ENCODE measurements at places on chromosomes 13 and 19. TPM values are rescaled to one million over a fixed set of nuclear protein-coding genes. Genes with fewer than 3 reads are reported as not detected.

KXD1 gene
- total RNA-seq: 99.2 TPM

DNA sequence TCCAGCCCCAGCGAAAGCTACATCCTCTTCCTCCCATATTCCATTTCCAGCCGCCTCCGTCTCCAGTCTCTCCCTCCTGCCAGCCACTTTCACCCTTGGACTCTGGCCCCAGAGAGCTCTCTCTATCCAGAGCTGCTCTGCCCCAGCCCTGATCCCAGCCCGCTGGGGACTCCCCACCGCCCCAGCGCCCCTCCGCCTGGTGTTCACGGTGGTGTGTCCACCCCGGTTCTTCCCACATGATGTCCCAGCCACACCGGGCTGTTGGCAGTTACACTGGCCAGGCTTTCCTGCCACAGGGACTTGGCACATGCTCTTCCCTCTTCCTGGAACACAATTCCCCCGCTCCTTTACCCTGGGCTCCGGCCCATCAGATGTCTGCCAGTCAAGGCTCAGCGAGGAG is 11.3 kb upstream of the EMC10 start:
- no peak for DNase-seq

GRCh38 chr13:90089051-90089450 is 1258.4 kb upstream of the MIR17HG start:
- no peak for DNase-seq

TMC4 gene
- total RNA-seq: not detected

CCL25 gene
- total RNA-seq: not detected

PRSS57 gene
- total RNA-seq: not detected

DNA sequence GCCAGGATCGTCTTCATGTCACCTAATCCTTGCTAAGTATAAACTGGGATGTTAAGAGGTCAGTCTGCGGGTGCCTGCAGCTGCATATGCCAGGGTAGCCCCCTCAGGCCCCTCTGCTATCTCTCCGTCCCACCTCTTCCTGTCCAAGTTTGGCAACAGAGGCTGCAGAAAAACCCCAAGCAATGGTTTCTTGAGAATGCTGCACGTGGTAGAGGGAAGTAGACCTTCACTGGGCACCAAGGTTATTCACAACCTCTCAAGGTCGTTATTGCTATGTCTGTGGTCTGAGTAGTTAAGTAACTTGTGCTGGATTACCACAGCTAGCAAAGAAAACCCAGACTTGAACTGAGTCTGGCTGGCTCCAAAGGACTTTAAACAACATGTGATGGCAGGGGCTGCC is 77.9 kb upstream of the XPO4 start:
- no peak for DNase-seq

DNA sequence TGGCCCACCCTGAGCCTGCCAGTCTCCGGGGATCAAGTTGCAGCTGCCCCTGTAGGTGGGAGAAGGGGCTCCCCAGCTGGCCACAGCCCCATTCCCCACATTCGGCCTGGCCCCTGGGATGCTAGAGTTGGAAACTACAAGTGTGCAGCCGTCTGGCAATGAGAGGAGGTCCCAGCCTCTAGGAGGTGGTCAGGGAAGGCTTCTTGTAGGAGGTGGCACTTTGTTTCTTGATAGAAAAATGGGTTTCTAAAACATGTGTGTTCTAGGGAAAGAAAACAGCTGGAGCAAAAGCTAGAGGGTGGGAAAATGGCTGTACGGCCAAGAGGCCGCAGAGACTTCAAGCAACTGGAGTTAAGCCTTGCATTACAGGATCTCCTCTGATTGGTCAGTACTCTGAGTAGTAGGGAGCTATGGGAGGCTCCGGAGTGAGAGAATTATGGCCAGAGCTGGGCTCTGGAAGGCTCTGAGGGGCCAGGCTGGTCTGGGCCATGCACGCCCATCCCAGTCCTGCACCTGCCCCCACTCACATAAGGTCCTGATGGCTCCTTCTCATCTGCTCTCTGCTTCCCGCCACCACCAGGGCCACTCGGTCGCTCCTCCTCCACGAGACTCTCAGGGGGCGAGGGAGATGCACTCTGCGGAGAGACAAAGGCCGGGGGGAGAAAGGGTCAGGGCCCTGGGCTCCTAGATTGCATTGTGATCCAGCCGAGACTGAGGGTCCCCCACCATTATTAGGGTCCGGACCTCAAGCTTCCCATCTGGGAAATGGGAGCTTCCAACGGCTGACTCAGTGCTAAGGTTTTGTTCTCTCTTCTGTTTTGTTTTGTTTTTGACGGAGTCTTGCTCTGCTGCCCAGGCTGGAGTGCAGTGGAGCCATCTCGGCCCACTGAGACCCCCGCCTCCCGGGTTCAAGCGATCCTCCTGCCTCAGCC is 13.7 kb downstream of the TLE2 start:
- no peak for DNase-seq

TRPC4 gene
- 2.3 TPM for total RNA-seq

GRCh38 chr13:48908381-48909055 is 67.2 kb upstream of the FNDC3A start:
- no peak for DNase-seq

DNA sequence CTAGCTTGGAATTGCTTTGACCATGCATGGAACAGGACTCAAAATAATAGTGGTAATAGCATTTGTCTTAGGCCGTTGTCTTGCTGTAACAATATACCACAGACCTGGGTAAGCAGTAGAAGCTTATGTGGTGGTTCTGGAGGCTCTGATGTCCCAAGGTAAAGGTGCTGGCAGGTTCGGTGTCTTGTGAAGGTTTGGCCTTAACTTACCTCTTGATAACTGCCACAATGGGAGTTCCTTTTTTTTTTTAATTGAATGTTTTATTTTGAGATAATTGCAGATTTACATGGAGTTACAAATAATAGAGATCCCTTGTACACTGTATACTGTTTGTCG is 5.8 kb downstream of the RPL21 start:
- no peak for DNase-seq

DNA sequence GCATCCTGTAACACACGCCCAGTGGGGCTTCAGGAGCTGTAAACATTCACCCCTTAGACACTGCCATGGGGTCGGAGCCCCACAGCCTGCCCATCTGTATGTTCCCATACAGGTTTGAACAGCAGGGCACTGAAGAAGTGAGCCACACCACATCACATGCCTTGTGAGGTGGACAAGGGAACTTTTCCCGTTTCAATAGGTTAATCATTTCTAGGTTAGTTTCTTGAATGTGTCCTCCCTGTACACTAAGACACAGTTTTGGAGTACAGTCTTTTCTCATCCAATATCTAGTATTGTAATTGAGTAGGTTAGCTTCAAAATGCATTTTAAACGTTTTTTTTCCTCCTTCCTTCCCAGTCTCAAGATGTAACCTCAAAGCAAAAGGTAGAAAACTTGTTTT is 700.2 kb upstream of the PCDH20 start:
- no peak for DNase-seq

GRCh38 chr13:28423010-28423409 is 71.9 kb downstream of the FLT1 start:
- no peak for DNase-seq

CATSPERD gene
- total RNA-seq: not detected

RXFP2 gene
- not detected for total RNA-seq

MEIS3 gene
- total RNA-seq: 41.7 TPM

DNA sequence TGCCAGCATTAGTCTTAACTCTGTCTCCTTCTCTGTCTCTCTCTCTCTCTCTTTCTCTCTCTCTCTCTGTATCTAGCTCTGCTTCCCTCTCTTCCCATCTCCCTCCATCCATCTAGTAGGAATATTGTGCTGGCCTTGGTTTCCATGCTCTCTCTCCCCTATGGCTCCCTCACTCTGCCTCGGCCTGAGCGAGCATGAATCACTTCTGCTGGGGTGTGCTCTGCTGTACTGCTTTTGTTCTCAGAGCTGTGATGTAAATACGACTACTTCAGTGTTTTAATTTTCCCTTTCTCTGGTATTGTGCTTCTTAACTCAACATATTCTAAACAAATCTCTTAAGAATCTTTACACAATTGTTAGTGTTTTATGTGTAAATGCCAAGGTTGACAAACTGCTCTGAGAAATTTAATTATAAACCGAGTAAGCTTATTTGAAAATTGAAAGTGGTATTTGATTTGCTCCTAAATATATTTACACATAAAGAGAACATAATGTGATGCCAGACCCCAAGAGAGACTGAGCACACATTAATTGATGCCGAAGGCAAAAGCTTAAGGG is 211.5 kb upstream of the KL start:
- DNase-seq: no peak

CPB2 gene
- total RNA-seq: not detected

- no peak for DNase-seq
Observed at GRCh38 chr13:62033934-62034333, 618.3 kb upstream of the PCDH20 start.

GRCh38 chr13:34430294-34430693 is 511.8 kb upstream of the NBEA start:
- DNase-seq: no peak

DNA sequence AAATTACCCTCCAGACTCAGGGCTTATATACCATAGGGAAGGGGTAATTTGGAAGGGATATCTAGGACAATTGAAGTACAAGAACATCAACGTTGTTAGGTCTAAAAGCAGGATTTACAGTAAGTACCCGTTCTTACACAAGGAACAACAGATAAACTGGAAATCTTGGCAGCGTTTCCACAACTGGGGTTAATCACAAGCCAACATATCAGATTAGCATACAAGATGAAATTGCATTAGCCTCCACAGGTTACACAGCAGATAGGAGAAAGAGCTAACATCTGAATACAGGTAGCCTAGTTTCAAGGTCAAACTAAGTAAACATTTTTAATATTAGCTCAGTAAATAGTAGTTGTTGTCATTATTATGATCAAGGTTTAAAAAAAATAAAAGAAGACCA is 1214.0 kb upstream of the PCDH20 start:
- no peak for DNase-seq

DZIP1 gene
- 13.0 TPM for total RNA-seq

GRCh38 chr19:15551293-15552004 is 43.1 kb downstream of the CYP4F22 start:
- DNase-seq: peak; percentile 86

- DNase-seq: no peak
Observed at GRCh38 chr19:35299523-35300338, 7.8 kb downstream of the MAG start.

- no peak for DNase-seq
Observed at GRCh38 chr19:5425260-5425659, 30.0 kb upstream of the ZNRF4 start.

UBL3 gene
- 14.7 TPM for total RNA-seq

DNA sequence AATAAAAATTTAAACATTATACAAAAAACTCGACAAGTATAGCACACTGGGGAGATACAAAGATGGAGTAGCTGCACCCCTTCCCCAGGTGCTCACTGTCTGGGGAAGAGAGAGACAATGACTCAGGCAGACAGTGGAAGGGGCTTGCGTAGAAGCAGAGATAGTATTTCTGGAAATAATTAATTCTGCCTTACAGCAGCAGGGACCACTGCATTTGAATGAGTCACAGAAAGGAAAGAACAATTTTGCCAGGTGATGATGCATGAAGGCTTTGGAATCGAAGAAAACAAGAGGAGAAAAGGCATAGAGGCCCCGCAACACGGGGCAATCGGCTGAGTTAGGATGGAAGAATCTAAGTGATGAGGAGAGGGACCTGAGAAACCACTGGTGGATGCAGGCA is 447.4 kb downstream of the EFNB2 start:
- peak; percentile 76 for DNase-seq

GRCh38 chr13:25175026-25175425 is 2.9 kb upstream of the AMER2 start:
- DNase-seq: no peak

DNA sequence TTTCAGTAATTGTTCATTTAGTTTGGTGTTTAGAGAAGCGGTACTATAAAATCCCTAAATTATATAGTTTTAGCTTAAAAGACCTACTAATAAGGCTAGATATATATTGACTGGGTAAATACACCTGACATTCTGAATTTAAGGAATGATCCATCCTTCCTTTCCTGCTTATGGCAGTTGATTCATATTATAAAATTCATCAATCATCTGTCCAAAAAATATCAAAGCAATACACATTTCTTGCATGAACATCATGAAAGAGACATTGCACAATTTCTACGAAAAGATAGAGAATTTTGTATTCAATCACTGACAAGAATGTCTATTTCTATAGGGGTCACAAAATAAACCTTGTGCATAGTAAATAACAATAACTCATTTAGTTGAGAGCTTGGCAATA is 514.9 kb downstream of the SLITRK6 start:
- DNase-seq: no peak

GRCh38 chr19:902093-902370 is 8.7 kb downstream of the RNU6-9 start:
- no peak for DNase-seq

GRCh38 chr19:5036698-5037563 is 68.0 kb downstream of the KDM4B start:
- no peak for DNase-seq

- DNase-seq: no peak
Observed at GRCh38 chr13:25784119-25784518, 267.7 kb downstream of the SHISA2 start.

DNA sequence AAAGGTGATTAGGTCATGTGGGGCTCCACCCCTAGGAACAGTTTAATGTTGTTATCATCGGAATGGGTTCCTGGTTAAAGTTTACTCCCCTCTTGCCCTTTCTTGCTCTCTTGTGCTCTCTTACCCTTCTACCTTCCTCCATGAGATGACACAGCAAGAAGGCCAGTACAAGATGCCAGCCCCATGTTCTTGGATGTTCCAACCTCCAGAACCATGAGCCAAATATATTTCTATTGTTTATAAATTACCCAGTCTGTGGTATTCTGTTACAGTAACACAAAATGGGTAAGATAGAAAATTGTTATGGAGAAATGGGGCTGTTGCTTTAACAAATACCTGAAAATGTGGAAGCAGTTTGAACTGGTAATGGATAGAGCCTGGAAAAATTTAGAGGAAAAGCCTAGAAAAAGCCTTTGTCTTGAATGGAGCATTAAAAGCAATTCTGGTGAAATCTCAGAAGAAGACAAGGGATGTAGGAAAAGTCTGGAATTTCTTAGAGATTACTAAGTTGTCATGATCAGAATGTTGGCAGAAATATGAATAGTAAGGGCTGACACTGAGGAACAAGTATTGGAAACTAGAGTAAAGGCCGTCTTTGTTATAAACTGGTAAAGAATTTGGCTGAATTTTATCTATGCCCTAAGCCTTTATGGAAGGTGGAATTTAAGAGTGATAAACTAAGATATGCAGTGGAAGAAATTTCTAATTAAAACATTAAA is 53.5 kb upstream of the TSC22D1 start:
- no peak for DNase-seq

DNA sequence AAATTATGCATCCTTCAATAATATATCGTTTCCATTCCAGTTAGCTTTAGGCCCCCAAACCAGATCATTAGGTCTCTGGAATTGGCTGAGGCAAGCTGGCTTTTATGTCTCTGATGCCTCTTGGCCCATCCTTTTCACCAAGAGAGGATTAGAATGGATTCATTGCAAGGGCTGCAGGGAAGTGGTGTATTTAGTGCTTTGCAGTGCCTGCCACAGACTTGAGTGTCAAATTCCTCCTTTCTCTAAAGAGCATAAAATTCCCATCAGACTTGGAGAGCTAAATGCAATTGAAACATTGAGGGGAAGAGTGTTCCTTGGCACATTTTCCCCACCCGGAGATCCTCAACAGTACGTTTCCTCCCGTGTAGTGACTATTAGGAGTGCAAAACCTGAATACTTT is 302.6 kb downstream of the ATP8A2 start:
- no peak for DNase-seq

RETN gene
- total RNA-seq: not detected

TTYH1 gene
- not detected for total RNA-seq

ZNF428 gene
- 136 TPM for total RNA-seq

Measured in Caki2 (cell line).